ENCODE measurements at places on chromosomes 6 and 20.

- no peak for DNase-seq
These were observed 13.8 kb downstream of the MMP24 start for GRCh38 chr20:35240083-35240810.

DNA sequence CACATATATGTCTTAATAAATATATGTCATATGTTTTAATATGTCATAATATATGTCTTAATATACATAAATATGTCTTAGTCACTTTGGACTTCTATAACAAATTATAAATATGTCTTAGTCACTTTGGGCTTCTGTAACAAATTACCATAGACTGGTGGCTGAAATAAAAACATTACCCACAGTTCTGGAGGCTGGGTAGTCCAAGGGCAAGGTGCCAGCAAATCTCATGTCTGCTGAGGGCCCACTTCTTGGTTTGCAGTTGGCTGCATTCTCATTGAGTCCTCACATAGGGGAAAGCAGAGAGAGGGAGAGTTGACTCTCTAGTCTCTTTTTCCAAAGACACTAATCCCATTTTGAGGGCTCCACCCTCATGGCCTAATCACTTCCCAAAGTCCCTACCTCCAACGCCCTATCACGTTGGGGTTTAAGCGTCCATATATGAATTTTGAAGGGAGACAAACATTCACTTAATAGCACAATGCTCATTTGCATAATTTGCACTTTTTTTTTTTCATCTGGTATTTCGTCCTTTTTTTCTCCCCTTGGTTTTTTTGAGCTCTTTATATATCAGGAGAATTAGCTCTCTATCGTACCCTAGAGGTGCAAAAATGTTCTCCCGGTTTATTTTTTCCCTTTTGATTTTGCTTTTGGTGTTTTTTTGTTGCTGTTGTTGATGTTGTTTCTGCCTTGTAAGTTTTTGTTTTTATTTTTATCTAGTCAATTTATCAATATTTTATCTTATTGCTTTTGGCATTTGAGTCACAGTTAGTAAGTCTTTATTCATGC lies 266.4 kb downstream of the PLCB1 start:
- DNase-seq = no peak

DNA sequence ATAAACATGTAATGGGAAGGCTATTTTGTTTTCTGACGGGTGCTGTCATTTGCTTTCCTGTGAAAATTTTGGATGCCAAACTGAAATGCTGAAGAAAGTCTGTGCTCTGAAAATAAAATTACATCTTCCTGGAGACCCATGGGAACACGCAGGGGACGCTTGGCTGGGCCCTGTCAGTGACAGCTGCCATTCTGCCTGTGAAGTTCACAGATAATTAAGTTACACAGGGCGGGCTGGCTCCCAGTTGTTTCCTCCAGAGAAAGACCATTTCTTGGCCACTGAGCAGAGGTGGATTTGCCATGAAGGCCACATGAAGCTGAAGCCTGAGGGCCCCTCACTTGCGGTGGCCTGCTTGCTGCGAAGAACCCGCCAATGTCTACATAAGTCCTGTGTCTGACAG lies 93.5 kb downstream of the TMEM170B start:
- no peak for DNase-seq

GRCh38 chr6:88535306-88535705 lies 369.2 kb upstream of the CNR1 start:
- no peak for DNase-seq

DNA sequence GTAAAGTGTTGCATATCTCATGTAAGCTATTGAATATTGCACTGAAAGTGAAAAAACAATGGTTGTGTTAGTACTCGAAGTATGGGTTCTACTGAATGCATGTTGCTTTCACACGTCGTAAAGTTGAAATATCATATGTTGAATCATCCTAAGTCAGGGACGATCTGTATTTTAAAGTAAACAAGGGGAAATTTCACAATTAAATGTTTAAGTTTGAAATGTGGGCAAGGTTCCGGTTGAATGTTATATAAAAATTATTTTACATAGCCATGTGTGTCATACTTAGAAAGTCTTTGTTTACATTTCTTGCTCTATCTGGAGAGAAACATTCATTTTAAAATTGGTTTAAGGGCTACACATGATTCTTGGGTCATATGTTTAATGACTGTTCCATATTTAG lies 76.8 kb downstream of the AKAP7 start:
- DNase-seq = no peak

DNA sequence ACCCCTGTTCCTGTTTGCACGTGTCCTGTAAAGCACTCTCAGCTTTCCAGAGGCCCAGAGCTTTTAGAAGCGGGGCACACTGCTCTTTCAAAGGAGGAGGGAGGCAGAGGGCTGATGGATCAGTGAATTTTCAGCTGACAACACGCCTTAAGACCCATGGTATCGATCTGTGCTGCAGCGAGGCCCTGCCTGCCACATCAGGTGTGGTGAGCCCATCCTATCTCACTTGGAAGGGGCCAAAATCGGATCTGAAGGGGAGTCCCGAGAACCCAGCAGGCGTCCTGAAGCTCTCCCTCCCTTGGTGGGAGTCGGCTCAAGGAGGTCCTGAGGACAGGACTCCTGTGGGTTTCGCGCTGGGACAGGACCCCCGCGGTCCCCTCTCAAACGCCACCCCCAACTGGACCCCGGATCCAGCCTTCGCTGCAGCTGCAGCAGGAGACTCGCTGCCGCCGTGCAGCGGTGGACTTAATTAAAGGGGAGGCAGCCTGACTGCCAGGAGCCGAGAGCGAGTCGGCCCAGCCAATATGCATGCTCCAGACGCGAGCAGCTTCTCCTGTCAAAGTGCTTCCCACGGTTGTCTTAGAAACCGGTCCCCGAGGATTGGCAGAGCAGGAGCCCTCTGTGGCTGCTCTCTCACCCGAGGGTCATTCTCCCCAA lies 580.0 kb upstream of the ZNF337 start:
- DNase-seq = no peak

DNA sequence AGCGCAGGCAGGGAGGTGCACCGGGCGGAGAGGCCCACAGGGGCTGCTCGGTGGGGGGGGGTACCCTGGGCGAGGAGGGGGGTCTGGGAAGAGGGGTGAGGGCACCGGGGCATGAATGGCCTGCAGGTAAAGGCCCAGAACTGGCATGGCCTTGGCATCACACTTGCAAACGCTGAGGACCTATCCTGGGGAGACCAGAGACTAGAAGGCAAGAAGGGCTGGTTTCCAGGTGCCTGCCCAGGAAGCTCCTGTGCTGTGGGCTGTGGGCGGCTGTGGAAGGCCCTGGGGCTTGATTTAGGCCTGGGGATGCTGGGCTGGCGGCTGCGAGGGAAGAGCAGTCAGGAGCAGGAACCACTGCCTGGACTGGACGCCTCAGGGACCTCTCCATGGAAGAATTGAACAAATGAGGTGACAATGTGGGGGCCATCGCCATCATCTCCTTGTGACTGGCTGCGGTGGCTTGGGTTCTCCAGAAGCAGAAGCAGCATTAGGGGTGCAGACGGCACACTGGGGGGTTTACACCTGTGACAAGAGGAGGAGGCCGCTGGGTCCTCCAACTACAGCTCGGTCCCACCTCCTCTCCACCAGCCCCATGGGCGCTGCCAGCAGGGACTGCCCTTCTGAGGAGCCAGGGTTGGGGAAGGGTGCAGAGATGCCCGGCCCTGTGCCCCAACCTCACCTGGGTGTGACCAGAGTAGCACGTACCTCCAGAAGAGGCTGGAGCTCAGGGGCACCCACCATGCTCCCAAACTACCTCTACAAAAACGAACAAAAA lies 32.1 kb upstream of the IRF4 start:
- no peak for DNase-seq

DNA sequence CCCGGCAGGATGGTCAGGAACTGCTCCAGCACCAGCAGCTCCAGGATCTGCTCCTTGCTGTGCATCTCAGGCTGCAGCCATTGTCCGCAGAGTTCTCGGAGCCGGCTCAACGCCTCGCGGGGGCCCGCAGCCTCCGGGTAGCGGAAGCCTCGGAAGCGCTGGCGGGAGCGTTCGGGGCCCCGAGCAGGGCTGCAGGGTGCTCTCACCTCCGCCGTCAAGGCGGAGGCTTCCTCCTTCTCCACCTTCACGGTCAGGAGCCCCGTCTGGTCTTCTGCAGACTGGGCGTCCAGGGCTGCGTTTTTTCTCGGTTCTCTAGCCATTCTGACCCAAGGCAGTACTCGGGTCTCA lies 434 bp downstream of the ZKSCAN4 start:
- peak; percentile 12 for DNase-seq

GRCh38 chr20:52751571-52751970 lies 220.6 kb upstream of the TSHZ2 start:
- no peak for DNase-seq

DNA sequence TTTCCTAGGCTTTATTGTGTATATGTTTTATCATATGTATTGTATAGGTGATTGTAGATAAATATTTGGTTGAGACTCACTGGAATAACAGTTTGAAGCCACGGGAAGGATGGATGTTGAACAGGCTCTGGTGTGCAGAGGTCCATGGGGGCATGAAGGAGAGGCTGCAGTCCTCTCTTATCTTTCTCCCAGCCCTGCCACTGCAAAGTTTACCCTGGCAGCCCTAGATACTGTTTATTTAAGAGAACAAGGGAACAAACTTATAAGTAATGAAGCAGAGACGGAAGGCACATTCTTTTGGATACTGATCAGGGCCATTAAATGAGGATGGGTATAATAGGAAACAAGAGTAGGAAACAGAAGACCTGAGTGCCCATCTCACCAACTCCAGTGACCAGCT lies 103.6 kb upstream of the SCGN start:
- DNase-seq = no peak

DNA sequence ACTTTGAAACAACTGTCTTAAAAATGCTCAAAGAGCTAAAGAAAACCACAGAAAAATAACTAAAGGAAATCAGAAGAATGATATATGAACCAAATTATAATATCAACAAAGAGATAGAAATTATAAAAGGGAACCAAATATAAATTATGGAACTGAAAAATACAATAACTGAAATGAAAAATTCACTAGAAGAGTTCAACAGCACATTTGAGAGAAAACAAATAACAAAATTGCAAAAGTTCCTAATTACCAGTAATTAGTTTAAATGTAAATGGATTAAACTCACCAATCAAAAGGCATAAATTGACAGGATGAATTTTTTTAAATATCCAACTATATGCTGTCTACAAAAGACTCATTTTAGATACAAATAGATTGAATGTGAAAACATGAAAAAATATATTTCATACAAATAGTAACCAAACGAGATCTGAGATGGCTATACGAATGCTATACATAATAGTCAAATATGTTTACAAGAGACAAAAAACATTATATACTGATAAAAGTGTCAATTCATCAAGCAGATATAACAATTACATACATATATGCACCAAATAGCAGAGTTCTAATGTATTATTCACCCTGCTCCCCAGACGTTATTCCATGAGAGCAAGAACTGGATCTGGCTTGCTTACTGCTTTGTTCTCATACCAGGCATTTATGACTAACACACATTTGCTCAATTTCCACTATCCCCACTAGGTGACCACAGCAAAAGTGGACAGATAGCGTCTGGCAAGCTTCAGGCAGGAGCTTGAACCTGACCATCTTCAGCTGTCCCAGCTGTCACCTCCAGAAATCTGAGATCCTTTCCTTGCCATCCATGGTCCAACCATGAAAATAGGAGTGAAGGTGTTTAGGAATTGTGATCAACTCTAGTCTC lies 72.4 kb upstream of the SIRPA start:
- no peak for DNase-seq
